OCI-M1 (cell line): ENCODE measurements at places on chromosomes 1 and 21.
A peak's percentile ranks its signal among the peaks of the same experiment; 100 is the strongest.

GRCh38 chr1:26996024-26996423 lies 2.5 kb downstream of the TRNP1 start:
- no peak for DNase-seq

- DNase-seq = no peak
Measured at GRCh38 chr1:3778590-3779264, 6.2 kb downstream of the SMIM1 start.

DNA sequence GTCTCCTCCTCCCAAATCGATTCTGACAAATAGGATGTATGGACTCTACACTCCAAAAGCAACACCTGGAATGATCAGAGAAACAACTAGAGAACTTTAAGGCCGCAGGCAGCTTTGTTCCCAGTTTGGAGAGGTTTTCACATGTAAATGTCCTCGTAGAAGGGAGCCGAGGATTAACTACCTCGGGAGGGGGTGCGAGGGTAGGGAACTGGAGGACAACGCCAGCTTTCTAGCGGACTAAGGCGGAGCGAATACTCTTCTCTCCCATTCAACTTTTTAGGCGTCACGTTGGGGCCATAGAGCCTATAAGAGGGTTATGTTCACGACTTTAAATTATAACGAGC lies 1.2 kb downstream of the SCAF4 start:
- peak; percentile 46 for DNase-seq

- no peak for DNase-seq
Measured at GRCh38 chr1:67955591-67955990, 94.8 kb downstream of the DIRAS3 start.

DNA sequence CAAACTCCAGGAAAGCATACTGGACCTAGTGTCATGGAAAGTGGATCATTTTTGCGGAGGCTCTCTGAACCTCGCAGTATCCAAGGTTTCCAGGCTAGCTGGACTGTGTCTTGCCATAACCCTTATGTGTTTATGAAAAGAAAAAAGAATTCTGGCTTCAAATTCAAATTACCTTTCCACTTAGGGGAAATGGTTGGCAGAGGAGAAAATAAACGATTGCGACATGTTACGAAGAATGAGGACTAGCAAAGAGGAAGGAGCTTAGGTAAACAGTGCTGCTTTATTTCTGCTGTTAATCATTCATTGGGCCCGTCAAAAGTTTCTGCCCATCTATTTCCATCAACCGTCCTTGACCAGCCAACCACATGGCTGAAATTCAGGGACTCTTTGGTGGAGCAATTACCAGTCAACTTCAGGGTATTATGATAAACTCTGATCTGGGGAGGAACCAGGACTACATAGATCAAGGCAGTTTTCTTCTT lies at the start of gene C4BPA:
TSS of gene C4BPA (plus strand) at position 342 of the 482 bp plus-strand sequence. CDS start 8,793 bp downstream, outside the sequence.
- no peak for DNase-seq

GRCh38 chr1:164865385-164865784 lies 306.4 kb downstream of the PBX1 start:
- no peak for DNase-seq
